NCI-H1694 (cell line): ENCODE measurements at places on chromosomes 12 and 14.

GRCh38 chr14:50083467-50084337 lies 32.7 kb downstream of the VCPKMT start:
- no peak for DNase-seq

DNA sequence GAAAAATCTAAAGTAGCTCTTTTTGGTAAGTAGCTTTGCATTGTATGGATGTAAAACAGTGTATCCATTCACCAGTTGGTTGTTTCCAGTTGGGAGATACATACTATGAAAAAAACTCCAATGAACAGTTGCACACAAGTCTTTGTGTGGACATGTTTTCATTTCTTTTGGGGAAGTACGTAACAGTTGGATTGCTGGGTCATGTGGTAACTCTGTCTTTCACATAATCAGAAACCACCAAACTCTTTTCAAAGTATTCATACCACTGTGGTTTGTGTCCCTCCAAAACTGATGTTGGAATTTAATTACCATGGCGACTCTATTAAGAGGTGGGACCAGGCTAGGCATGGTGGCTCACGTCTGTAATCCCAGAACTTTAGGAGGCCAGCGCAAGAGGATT lies 58.9 kb upstream of the RESF1 start:
- no peak for DNase-seq

DNA sequence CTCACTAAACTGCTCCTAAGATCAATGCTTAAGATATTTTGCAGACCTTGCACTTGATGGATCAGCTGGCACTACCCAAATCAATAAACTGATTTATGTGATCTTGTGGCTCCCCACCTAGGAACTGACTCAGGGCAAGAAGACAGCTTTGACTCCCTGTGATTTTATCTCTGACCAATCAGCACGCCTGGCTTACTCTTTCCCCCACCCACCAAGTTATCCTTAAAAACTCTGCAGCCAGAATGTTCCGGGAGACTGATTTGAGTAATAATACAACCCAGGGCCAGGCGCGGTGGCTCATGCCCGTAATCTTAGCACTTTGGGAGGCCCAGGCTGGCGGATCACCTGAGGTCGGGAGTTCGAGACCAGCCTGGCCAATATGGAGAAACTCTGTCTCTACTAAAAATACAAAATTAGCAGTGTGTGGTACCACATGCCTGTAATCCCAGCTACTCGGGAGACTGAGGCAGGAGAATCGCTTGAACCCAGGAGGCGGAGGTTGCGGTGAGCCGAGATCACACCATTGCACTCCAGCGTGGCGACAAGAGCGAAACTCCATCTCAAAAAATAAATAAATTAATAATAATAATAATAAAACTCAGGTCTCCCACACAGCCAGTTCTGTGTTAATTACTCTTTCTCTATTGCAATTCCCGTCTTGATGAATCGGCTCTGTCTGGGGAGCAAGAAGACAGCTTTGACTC lies 12.0 kb downstream of the MORN3 start:
- DNase-seq, result no peak

DNA sequence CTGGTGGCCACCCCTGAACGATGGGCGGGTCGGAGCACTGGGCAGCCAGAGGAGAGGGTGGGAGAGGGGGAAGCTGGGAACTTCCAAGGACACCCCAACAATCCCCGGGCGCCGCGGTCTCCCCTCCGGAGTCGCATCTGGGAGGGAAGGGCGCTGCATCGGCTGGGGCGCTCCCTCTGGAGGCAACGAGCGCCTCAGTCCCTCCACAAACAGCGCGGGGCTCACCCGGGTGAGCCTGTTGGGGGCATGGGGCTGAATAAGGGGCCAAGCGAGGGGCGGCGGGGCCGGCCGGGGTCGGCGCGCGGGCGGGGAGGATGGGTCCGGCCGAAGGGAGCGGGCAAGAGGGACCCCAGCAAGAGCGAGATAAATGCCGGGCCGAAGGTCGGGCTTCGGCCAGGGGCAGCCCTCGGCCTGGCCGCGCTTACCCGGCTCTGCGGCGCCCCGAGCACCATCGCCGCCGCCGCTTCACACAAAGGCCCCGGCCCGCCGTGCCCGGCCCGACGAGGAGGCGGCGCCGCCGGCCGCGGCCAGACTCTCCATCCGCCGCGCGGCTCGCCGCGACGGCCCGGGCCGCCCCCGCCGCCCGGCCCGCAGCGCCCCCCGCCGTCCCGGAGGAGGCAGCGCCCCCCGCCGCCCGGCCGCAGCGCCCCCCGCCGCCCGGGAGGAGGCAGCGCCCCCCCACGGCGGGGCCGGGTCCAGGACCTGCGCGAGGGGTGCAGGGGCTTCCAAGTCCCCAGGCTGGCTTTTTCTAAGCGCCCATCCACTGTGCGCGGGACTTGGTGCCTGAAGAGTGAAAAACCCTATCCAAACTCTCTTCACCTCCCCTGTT lies at the start of gene ZBTB39:
TSS of gene ZBTB39 (minus strand) at position 567 of the 829 bp plus-strand sequence. CDS start 1,629 bp downstream, outside the sequence.
- no peak for DNase-seq

GRCh38 chr14:50113381-50114035 lies 2.9 kb downstream of the VCPKMT start:
- DNase-seq, result no peak

DNA sequence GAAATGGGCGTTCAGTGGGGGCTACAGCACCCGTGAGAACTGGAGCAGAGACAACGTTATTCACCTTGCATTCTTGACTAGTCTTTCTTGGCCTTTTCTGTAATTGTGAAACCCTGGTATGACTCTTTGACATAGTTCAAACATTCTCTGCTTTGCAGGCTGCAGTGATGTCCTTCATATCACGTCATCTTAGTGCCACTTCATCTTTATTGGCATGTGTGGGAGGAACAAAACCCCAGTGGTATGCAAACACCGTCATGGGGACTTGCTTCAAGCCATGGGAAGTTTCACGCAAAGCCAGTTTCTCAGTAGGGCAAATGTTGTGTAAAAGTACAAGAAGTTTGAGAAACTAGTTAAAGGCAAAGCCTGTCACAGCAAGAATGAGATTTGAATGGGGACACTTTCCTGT lies 20.2 kb upstream of the DUSP16 start:
- DNase-seq, result no peak

DNA sequence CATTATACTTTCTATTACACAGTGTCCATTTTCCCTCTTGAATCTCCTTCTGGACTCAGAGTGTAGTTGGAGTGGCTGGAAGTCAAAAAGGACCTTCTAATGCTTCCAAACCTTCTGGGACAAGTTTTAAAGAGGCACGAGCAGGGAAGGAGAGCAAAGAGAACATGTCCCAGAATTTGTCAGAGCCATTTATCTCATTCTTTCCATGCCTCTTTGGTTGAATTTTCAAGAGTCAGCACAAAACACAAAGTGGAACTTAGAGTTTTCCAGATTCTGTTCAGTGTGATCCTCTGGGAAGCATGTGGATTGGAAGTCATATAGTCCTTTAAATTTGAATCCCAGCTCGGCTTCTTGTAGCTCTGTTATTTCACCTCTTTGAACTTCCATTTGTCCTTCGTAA lies 138.2 kb upstream of the PWP1 start:
- DNase-seq, result no peak

GRCh38 chr12:51471111-51471864 lies 46.7 kb downstream of the SLC4A8 start:
- DNase-seq, result no peak

- DNase-seq, result peak; percentile 72
Observed at GRCh38 chr14:92039063-92039718, 668 bp downstream of the TRIP11 start.

GRCh38 chr14:69968132-69968531 lies 88.9 kb downstream of the SMOC1 start:
- peak; percentile 70 for DNase-seq

DNA sequence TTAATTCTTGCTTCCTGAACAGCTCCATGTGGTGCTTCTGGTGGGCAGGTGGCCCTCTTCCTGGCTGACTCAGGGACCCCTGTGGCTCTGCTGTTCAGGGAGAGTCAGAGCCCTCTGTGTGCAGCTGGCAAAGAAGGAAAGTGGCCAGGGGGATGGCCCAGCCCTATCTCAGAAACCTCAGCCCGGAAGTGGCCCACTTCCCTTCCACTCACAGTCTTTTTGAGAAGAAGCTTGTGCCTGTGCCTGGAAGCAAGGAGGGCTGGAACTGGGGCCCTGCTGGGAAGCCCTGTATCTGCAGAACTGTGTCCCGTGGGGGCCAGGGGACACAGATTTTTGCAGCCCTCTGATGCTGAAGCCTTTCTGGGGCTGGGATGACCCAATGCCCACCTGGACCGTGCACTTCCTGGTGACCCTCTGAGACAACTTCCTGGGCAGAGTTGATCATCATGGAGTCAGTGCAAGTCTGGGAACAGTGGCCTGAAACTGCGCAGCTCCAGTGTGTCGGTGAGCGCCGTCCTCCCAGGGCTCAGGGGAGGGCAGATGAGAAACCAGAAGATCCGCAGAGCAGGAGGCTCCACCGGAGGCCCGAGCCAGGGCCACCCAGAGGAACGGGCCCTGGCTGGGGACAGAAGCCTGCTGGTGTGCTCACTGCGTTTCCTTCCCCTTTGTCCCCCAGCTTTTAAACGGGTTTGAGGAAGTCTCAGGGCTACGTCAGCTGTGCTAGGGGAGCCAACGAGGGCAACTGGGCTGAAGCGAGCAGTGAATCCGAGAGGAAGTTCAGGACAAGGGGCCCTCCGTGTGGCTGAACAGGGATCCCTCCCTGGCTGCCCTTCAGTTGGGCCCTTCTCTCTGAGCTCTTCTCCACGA lies 217.4 kb upstream of the RTL1 start:
- DNase-seq, result no peak

GRCh38 chr12:76020731-76021672 lies 10.6 kb downstream of the PHLDA1 start:
- DNase-seq, result no peak

GRCh38 chr12:95424271-95424994 lies 49.5 kb upstream of the METAP2 start:
- no peak for DNase-seq

DNA sequence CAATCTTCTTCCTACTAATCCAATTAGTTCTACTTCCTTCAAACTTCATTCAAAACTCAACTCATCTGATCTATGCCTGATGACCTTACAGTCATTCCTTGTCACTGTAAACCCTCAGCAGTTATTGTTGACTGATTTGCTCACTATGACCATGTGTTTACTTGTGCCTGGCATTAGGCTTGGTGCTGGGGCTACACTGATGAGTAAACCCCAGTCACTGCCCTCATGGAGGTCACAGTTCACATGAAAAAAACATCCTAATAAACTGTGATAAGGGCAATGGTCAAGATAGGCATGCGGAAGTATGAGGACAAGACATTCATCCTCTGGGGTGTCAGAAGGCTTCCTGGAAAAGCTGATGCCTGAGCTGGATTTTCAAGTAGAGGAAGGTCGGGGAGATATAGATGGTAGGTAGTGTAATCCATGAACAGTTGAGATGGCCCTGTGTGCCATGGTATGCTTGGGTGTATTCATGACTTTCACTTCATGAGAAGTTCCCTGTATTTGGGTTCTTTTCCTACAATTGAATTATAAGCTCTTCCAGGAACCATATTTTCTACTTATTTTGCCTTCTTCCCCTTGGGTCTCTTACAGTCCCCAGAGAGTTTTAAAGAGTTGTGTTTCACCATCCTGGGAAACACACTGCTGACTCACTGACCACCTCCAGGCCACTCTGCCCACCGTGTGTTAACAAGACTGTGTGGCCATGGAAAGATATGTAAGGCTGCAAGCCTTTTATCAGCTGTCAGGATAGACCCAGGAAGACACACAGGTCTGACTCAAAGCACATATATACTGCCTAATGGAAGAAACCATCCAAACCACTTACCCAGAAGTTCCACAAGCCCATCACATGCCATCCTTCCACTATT lies 38.7 kb upstream of the DUSP6 start:
- no peak for DNase-seq

DNA sequence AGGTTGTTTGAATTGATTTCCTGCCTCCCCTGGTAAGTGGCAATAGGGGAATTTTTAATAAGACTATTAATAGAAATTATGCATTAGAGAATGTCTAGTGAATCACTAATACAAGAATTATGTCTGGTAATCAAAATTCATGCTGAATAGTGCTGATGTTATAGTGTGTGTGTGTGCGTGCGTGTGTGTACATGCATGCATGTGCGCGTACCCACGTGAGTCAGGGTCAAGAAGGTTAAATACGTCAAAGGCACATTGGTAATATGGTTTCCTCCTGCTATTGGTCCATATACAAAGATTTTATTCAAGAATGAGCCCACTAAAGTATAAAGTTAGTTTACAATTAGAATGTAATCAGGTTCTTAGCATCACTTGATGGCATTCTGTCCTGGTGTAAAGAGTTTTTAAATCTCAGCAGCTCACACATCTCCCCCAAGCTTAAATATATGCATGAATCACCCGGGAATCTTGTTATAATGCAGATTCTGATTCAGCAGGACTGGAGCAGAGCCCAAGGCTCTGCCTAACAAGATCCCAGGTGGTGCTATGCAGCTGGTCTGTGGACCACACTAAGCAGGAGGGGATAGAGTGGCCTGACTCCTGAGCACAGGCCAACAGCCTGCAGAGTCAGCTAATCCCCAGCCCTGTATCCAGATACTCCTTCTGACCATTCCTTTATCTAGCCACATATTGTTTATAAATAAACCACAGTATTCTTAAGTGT lies 43.9 kb downstream of the TTC9 start:
- no peak for DNase-seq

DNA sequence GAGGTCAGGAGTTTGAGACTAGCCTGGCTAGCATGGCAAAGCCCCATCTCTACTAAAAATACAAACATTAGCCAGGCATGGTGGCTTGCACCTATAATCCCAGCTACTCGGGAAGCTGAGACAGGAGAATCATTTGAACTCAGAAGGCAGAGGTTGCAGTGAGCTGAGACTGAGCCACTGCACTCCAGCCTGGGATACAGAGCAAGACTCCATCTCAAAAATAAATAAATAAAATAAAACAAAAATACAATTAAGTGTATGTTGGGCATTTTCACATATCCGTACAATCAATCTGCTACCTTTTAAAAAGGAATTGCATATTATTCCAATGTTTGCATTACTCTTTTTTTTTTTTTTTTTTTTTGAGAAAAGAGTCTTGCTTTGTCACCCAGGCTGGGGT lies 47.7 kb upstream of the HECTD1 start:
- DNase-seq, result no peak

GRCh38 chr12:81128930-81129554 lies 51.2 kb downstream of the ACSS3 start:
- peak; percentile 58 for DNase-seq

- no peak for DNase-seq
Observed at GRCh38 chr12:108301346-108301745, 37.8 kb downstream of the CMKLR1 start.

GRCh38 chr14:105325303-105325702 lies 10.8 kb downstream of the PACS2 start:
- DNase-seq, result no peak

DNA sequence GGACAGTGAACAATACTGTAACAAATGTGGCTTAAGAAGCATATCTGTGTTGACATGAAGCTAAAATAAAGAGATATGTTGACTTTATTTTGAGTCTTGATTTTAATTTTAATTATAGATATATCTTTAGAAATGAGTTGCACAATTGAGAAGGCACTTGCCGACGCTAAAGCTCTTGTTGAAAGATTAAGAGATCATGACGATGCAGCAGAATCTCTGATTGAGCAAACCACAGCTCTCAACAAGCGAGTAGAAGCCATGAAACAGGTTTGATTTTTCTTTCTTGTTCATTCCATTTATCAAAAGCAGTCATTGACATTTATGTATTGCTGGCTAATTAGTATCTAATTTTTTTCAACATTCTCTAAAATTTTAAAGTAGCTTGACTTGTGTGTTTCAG lies 15.8 kb downstream of the FGFR1OP2 start:
- DNase-seq, result no peak

- DNase-seq, result no peak
Observed at GRCh38 chr12:59075968-59076490, 155.7 kb upstream of the LRIG3 start.
